ENCODE measurements at places on chromosomes 7 and 10. TPM values are rescaled to one million over a fixed set of nuclear protein-coding genes. Genes with fewer than 3 reads are reported as not detected.

- no peak overlapping the region for H3K4me3 ChIP-seq
- no peaks in the 10 kb centered on the region for H3K27me3 ChIP-seq
- DNase-seq = no peak
- no peaks in the 10 kb centered on the region for H3K36me3 ChIP-seq
These were observed 295.2 kb downstream of the PTEN start for GRCh38 chr10:88158526-88159122.

Gene ANKRD2
- total RNA-seq = not detected

Gene POT1
- 30.9 TPM for total RNA-seq

GRCh38 chr10:71287456-71287855 is 31.6 kb upstream of the SLC29A3 start:
- no peak overlapping the region for H3K27ac ChIP-seq
- H3K4me3 ChIP-seq = no peak overlapping the region
- H3K27me3 ChIP-seq = no peaks in the 10 kb centered on the region
- H3K36me3 ChIP-seq = no peaks in the 10 kb centered on the region

DNA sequence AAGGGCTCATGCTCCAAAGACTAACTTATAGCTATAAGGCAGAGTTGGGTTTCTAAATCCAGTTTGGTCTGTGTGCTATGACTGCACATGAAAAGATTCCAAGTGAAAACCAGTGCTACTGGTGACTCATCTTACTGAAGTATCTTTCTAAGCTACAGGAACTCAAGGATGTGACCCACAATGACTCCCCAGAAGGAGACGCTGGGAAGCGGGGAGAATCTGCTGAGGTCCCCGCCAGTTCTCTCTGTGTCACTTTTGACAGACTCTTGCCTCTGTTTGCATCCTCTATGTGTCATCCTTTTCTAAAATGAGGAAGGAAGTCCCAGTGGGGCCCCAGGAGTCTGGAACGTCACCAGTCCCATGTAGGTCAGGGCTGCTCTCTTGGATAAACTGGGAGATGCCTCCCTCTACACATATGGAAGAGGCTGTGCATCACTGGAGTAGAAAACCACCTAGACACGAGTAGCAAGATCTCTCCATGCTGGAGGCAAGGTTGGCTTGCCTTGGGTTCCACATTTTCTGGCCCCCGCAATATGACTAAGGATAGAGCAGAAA is 28.8 kb upstream of the GPR26 start:
- no peaks in the 10 kb centered on the region for H3K36me3 ChIP-seq
- no peaks in the 10 kb centered on the region for H3K4me1 ChIP-seq
- H3K27ac ChIP-seq = no peak overlapping the region
- no peak overlapping the region for H3K4me3 ChIP-seq
- H3K27me3 ChIP-seq = no peaks in the 10 kb centered on the region
- DNase-seq = peak; percentile 25

GRCh38 chr7:80661729-80662128 is 23.3 kb downstream of the CD36 start:
- H3K27me3 ChIP-seq = no peaks in the 10 kb centered on the region
- H3K4me3 ChIP-seq = no peak overlapping the region
- no peaks in the 10 kb centered on the region for H3K4me1 ChIP-seq
- DNase-seq = no peak
- no peak overlapping the region for H3K27ac ChIP-seq
